NCI-H2081 treated with DMSO at 0.1 percent for 48 hours (cell line): ENCODE measurements at places on chromosomes 2 and 18.

DNA sequence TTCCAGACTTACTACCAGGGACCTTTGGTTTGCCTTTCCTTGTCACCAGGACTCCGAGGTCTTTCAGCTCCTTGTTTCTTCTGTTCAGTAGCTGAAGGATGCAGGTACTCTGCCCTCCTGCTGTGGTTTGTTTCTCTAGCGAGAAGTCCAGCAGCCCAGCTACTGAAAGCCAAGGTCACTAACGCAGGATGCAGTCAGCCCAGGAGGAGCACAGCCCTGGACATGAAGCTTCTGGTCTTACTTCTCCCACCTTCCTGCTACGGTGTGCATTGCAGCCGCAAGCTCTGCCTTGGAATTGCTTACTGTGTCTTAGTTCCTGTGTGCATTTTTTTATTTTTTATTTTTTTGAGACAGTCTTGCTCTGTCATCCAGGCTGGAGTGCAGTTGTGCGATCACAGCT is 62.4 kb downstream of the DGKD start:
- no peak for DNase-seq

- no peak for DNase-seq
Measured at GRCh38 chr2:23503682-23504081, 118.7 kb downstream of the KLHL29 start.

- no peak for DNase-seq
Measured at GRCh38 chr18:48441405-48441881, 32.3 kb upstream of the ZBTB7C start.

GRCh38 chr2:83462881-83463280 is 996.2 kb downstream of the SUCLG1 start:
- DNase-seq, result no peak

DNA sequence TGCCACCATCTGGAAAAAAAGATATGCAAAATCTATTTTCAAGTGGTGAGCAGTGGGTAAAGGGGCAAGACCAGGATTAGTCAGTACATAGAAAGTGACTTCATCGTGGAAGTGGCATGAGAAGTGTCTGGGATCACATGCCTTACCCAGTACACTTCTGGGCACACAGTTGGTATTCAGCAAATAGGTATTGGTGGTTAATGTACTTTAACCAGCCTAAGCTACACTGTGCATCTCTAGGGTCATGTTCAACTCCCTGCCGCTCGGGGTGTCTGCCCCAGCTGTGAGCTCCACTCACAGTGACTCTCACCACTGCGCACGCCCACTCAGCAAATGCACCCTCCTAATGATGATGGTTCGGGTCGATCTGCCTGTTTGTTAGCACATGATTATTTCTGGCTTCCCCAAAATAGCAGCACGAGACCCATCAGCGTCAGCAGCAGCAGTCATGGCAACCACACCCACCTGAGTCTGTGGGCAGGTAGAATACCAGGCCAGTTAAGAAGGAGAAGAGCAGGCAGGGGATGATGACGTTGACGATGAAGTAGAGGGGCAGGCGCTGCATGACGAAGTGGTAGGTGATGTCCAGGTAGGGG is 11.1 kb downstream of the CHRNA1 start:
- DNase-seq, result no peak

DNA sequence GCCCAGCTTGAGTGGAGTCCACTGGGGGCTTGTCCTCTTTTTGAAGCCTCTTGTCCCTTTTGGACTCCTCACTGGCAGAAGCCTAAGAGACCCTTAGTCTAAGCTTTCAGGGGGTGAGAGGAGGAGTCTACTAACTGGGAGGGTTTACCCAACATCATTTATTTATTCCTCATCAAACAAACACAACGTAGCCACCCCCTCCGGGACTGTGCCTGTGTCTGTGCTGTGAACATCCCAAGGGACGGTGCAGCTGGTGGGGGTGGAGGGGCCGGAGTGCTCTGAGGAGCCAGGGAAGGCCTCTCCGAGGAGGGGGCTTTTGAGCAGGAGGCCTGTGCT is 42.7 kb upstream of the TAF1B start:
- no peak for DNase-seq

- no peak for DNase-seq
Measured at GRCh38 chr2:207531032-207531952, 1.5 kb downstream of the CREB1 start.

GRCh38 chr2:120746144-120746543 is 10.5 kb downstream of the GLI2 start:
- DNase-seq, result no peak

DNA sequence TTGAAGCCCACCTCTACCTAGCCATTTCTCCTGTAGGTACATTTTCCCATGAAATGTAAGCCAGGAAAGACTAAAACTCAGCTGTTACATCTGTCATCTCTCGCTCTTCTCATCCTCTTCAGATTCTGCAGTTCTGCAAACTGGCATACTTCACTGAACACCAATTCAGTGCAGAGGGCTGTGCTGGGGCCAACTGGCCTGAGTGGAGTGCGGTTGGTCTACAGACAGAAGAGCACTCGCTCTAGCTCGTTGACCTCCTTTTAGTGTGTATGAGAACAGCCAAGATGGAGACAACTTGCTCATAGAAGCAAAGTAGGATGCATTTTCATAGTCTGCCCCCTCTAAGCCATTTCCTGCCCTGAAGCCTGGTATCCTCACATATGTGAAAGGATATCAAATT is 862.6 kb downstream of the BCL11A start:
- DNase-seq, result no peak

DNA sequence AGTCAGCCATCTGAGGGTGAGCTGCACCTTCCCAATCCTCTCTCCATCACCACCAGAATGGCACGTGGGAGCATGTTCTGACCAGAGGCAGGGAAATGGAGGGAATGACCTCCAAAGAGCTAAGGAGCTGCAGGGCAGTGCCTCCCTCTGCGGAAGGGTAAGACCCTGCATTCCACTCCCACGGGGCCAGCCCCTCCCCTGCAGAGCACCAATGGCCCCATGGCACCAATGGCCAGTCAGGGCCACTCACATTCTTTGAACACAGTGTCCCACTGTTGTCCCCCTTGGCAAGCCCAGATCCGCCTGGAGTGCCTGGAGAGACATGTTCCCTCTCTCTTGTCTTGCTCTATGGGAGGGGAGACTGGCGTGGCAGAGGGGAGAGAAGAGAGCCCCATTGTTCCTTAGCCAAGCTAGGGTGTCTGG is 164.4 kb downstream of the TNS1 start:
- no peak for DNase-seq

DNA sequence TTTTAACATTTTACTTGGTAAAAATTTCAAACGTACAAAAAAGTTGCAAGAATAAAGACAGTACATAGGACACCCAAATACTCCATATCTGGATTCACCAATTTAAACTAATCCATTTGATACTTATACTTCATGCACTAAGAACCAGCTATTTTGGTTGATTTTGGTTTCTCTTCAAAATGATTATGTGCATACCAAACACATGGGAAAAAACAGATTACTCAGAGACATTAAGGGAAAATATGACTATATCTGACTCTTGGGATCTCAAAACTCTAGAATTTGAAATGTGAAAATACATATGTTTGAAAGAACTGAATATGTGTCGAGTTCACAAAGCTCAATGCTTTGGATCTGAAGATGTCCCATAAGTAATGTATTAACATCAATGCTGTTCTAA is 15.5 kb upstream of the MALL start:
- no peak for DNase-seq

- DNase-seq, result no peak
Measured at GRCh38 chr2:233813236-233814055, 35.3 kb downstream of the MROH2A start.

DNA sequence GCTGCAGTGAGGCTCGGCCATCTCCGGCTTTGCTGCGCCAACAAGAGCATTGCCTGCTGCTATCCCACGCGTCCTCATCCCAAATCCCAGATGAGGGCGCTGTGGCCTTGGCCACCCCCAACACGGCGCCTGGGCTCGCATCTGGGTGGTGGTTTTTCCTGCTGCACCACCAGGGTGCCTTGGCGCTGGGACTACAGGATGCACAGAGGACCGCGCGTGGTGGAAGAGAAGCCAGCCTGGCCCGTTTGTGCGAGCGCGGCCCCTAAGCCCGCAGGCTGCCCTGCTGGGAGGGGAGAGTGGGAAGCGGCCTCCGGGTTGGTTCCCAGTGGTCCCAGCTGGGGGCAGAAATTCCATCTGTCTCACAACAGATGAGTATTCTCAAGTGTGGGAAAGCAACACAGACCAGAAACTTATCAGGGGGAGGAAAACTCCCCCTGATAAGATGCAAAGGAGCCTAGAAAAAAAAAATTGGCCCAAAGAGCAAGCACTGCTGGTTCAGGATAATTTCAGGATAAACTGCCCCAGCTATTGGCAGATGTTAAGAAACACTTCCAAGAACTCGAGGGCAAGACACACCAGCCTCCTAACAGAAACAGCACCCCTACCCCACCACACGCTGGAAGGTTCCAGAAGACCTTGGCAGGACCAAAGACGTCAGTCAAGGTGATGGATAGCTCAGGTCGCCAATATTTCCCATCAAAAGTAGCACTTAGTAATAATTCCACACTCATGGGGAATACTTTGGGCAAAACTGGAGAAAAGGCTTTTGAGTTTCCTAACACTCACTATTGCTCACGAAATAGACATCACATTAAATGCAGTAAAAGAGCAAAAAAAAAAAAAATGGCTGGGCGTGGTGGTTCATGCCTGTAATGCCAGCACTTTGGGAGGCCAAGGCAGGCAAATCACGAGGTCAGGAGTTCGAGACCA is 152.1 kb downstream of the PXDN start:
- DNase-seq, result no peak

DNA sequence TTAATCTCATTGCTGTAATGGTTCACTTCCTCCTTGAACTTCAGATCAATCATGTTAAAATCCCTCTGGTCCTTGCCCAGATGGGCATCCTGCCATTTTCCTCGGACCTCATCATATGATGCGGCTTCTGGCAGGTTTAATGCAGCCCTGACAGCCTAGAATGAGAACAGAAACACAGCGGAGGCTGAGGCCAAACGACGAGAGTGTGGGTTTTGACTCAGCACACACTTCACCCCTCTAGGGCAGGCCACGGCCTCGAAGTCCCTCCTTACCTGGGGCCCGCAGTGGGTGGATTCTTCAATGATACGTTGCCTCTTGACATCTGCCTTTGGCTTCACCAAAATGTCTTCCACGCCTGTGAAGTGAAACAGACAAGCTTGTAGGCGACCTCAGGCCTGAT is 56.8 kb downstream of the POLR1A start:
- DNase-seq, result no peak

GRCh38 chr2:20214566-20215182 is 10.3 kb downstream of the SDC1 start:
- no peak for DNase-seq

- no peak for DNase-seq
Measured at GRCh38 chr2:239246723-239247122, 154.1 kb downstream of the HDAC4 start.
